ENCODE measurements at places on chromosomes 7 and 10.

DNA sequence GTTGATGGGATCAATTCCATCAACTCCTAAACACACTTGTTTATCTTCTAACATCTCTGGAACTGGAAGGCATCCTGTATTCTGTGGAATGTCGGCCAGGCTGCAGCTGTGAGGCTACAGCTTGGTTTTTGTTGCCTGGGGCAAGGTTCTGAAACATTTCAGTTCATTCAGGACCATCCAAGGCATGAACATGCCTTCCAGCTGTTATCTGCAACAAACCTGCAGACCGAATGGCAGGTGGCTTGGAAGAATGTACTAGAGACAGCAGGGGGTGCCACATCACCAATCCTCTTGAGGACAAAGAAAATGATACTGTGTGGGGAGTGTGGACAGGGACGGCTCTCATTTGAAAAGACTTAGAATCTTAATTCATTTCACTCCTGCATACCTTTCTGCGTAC, 12.4 kb downstream of the PAPOLB start:
- DNase-seq, result no peak

DNA sequence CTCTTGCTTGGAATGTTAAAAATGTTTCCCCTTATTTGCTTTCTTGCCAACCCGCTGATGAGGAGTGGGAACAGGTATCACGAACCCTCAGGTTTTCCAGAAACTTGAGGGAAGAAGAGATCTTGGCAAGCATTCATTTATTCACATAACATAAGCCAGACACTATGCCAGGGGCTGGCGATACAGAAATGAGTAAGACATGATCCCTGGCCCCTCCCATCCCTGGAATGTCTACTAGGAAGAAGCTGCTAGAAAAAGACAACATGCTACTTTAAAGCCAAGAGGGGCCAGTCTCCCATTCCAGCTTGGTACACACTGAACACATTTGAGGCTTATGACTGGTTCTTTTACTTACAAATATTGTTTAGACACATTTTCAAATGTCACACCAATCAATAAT, 26.4 kb downstream of the SLC35B4 start:
- DNase-seq, result no peak

DNA sequence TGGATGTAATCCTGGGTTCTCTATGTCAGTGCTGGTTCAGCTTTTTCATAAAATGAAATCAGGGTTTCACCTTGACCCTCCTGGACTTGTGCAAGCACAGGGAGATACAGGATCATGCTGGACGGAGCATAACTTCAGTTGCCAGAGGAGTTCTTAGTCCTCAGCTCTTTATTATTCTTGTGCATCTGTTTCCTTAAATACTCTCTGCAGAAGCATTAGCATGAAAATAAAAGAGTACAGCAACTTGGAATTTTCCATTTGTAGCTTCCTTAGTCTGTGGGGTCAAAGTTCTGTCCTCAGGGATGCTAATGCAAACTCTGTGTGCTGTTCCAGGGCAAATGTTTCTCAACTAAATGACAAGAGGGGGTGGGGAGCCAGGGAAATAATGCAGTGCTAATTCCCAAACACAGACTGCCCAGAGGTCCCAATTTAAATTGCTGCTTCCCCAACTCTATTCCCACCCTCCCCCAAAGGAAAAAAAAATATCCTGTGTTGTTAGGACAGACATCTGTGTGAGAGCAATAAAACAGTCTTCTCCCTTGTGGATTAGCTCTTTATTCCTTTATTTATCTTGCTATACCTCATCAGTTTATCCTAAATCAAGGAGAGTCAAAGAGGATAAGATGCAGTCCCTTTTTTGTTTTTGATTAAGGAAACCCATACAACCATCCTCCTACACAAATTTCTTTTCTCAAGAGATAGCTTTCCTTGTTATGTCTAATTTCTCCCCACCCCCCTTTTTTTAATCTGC, 905.0 kb downstream of the LRMDA start:
- no peak for DNase-seq

GRCh38 chr7:102152672-102153598, 133.7 kb upstream of the SH2B2 start:
- DNase-seq, result no peak

DNA sequence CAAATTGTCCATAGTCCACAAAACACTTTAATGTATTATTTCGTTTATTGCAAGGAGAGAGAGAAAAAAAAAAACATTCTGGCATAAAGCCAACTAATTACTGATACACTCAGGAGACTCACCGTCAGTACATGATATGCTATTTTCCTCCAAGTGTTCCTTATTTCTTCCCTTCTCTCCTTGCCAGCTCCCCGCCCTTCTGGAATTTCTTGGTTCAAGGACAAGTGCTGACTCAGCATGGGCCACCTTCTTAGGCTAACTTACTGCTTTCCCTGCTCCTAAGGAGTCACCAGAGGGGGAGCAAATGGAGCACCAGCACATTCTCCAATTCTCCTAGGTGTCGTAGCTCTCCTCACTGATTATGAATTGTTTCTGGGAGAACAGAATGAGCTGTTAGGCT, 133.8 kb upstream of the HDAC9 start:
- DNase-seq, result no peak

DNA sequence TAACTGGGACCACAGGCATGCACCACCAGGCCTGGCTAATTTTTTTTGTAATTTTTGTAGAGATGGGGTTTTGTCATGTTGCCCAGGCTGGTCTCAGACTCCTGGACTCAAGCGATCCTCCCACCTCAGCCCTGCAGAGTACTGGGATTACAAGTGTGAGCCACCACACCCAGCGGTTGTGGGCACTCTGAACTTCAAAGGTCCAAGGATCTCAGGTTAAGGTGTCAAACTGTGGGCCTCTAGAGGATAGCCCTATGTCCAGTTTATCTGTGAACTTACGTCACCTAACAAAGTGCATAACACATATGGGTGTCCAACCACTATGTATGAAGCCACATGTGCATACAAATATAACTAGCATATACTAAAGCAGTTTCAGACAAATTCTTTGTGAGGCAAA, 3.2 kb upstream of the IL2RA start:
- DNase-seq, result no peak

DNA sequence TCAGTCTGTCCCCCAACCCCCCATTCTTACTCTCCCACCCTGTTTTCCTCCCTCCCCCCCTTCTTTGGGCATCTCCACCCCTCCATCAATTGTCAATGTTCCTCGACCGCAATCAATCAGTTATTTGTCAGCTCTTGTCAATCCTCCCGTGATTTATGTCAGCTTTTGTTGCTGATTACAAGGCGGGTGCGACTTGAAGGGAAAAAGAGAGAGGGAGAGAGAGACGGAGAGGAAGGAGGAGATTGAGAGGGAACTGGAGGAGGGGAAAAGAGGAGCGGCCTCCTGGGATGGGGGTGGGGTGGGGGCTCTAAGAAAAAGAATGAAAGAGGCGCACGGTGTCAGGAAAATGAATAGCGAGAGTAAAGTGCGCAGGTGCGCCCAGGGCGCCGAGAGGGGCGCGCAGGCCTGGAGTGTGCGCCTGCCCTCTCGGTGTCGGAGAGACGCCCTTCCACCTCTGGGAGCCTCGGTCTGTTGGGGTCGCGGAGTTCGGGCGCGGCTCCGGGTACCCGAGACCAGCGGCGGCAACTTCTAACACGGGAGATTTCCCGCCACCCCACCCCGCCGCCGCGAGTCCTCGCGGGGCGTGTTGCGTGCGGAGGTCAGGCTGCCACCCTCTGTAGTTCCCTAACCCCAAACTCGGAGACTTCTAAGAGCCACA, 1.1 kb upstream of the ZNF503 start:
- no peak for DNase-seq

DNA sequence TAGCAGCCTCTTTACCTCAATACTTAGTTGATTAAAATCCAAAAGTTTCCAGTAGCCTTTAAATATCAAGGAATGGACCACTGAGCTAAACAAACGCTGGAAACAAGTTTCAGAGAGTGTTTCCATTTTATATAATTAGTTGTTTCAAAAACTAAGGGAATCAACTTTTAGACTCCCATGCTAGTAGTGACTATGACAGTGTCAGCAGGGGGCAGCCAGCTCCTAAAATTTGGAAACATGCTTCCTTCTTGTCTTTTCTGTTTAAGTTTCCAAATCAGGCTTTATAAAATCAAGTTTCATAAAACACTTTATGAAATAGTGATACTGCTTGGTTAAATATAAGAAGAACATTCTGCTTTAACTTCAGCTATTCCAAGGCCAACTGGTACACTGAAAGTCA, 138.2 kb upstream of the TMEM229A start:
- DNase-seq, result no peak

DNA sequence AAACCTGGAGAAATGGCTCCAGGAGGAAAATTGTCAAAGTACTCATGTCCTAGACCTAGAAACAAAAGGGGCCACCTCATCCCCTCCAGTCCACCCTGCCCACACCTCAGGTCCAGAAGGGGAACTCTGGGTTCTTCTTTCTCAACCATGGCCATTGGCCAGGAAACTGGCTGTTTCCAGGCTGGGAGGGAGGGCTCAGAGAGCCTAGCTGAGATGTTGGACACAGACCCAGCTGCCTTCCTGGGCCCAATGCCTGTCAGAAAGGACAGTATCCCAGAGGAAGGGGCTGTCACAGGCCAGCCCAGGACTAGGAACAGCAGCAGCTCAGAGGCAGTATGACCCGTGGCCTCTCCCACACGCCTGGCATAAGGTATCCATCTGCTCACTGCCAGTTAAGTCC, 9.6 kb downstream of the GRID1 start:
- DNase-seq, result no peak

GRCh38 chr10:24000271-24000813, 208.6 kb upstream of the KIAA1217 start:
- DNase-seq, result no peak

- no peak for DNase-seq
Observed at GRCh38 chr10:59907537-59907917, 1.2 kb upstream of the CCDC6 start.

DNA sequence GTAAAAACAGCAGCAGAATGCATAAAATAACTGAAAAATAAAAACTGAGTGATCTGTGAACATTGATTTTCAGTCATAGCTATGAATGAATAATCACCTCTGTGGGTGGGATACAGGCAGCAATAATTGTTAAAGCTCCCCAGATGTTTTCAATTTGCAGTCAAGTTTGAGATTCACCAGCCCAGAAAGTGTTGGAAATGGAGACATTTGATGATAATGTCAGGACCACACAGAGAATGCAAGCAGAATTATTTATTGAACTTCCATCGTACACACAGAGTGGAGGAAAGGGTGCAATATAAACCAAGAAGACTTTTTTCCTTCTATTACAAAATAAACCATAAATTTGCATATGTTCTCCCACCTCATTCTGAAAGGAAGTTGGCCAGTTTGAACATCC, 601.7 kb downstream of the ANKRD7 start:
- DNase-seq, result no peak

DNA sequence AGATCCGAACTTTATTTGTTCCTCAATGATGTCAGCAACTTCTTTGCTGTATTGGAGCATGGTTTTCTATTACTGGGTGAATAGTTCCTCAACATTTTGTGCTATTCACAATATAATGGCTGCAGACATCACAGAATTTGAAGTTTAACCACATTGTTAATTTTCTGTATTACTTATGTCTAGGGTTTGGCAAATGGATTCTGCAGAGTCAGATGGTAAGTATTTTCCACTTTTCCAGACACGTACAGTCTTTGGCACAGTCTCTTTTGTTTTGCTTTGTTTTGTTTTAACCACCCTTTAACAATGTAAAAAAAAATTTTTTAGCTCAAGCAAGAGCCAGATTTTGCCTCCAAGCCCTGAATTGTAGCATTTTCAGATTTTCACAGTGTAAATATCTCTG, 36.8 kb upstream of the FOXK1 start:
- DNase-seq, result no peak

DNA sequence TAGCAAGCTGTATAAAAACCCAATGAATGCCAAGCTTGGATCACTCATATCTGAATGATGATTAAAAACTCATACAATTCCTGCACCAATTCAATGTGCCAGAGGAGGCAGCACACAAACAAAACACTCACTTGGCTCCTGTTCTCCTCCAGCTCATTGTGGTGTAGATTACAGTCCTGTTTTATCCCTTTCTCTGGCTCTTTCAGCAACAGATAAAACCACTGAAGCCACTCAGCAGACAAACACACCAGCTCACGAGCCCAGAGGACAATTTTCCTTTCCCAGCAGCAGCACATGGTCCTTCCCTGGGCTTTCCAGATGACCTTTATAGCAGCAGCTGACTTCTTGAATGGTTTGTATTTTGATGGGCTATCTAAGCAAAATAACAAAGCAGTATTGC, 107.3 kb upstream of the STARD3NL start:
- no peak for DNase-seq

DNA sequence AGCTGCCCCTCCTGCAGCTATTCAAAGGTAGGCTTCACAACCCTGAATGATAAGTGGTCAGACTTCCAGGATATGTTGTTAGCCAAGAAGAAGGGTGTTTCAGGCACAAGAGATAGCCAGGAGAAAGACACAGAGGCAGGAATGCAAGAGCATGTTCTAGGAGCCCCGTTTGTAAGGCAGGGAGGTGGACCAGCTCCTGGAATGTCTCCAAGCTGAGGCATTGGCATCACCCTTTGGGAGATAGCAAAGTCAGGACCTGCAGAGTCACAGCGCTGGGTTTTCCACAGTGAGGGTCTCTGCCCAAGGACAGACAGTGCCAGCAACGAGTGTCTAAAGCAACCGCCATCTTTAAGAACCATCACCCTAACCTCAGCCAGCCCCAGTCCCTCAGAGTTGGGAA, 484.5 kb upstream of the ZMIZ1 start:
- no peak for DNase-seq

DNA sequence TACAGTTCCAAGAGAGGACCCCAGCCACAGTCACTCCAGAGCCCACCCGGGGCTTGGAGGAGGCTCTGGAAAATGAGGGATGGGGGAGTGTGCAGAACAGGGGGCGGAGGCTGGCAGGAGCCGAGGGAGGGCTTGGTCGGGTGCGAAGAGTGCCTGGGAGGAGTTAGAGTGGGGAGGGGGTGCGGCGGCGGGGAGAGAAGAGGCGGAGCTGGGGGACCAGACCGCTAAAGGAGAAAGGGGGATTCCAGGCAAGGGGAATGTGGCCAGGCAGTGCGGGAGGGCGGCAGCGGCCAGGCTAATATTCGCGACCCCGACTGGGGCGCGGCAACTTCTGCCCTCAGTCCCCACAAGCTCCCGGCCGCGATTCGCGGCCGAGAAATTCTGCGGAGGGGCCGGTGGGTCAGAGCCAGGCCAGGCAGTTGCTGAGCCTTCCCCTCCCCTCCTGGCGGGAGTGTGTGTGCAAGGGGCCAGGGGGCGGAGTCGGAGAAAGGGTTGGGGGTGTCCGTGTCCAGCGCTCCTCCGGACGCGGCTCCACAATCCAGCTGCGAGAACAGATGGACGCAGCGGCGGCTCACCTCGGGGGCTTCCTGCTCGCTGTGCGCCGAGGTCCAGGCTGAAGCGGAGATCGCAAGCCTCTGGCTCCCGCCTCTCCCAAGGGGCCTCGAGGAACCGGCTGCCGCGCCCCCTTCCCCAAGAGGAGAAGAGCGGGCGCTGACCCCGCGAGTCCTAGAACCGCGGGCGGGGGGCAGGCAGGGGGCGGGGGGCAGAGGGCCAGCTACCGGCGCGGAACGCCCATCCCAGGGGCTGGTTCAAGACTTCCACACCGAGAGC, 612 bp upstream of the SLC18A3 start:
- no peak for DNase-seq

DNA sequence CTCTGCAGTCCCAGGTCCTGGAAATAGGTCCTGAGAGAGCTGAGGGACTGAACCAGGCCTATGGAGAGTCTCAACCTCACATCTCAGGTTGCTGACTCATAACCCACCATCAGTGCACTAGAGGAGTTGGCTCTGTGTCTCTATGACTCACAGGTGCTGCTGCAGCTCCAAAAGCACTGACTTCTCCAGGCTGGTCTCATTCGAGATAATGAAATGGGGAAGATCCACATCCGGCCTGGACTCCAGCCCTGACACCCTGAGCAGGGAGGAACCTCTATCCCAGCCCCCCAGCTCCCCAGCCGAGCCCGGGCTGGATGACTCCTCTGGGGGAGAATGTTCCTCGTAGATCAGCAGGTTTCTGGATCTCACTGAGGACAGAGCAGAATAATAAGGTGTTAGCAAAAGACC, 35.5 kb upstream of the DGKI start:
- no peak for DNase-seq
